SK-MEL-5 (cell line): ENCODE measurements at places on chromosomes 13 and 19. TPM values are rescaled to one million over a fixed set of nuclear protein-coding genes. Genes with fewer than 3 reads are reported as not detected.

- DNase-seq, result no peak
These were observed 24.0 kb downstream of the ZNF564 start for GRCh38 chr19:12527034-12527836.

DNA sequence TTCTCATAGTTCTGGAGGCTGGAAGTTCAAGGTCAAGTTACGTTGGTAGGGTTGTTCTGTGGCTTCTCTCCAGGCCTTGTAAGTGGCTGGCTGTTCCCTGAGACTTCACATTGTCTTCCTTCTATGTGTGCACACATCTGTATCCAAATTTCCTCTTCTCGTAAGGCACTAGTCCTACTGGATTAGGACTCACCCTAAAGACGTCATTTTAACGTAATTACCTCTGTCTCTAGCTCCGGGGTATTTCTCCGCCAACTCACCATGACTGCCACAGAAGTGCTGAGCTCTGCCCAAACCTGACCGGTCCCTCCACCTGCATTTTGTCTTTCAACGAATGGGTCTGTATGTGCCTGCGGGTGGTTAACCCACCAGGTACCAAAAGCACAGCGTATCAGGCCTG is 8.7 kb upstream of the SYDE1 start:
- DNase-seq, result no peak

DNA sequence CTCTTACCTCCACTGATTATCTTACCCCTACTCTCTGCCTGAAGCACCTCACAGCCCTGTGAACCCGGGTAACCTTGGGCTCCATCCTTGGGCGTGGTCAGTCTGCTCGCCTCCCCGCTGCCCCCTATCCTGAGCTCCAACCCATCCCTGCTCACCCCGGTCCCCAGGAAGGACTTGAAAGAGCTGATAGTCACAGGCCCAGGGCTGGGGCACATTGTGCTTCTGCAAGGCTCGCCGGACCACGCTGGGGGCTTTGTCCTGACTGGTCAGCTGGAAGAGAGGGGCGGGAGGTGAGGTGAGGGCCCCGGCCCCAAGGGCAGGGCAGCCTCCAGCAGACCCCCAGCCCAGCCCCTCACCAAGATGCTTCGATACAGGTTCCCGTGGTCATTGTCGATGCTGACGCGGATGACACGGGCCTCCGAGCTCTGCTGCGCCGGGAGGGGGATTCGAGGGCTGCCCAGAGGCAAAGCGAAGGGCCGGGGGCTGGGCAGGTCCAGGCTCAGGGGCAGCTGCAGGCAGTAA is 13.0 kb upstream of the EPOR start:
- DNase-seq, result no peak

- no peak for DNase-seq
These were observed 16.0 kb downstream of the TMEM272 start for GRCh38 chr13:51828730-51829567.

DNA sequence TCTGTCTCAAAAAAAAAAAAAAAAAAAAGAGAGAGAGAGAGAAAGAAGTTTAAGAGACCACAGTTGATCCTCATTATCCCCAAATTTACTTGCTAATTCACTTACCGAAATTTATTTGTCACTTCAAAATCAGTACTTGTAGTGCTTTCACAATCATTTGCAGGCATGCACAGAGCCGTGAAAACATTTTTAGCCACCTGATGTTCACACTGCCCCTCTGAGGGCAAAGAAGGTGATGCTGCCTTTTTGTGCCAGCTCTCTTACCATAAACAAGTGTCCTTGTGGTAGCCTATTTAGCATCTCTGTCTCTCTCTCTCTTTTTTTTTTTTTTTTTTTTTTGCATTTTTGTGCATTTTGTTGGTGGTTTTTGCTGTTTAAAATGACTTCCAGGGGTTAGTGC is 24.1 kb upstream of the CASP14 start:
- peak; percentile 32 for DNase-seq

Gene NCAN
- total RNA-seq, result not detected in 2 replicates

- DNase-seq, result no peak
These were observed 75.2 kb upstream of the MCF2L start for GRCh38 chr13:112893570-112894422.

Gene GZMM
- total RNA-seq, result 0.21 and 1.1 TPM in 2 replicates

GRCh38 chr19:38868551-38868950 is 9.5 kb downstream of the RINL start:
- no peak for DNase-seq

- peak; percentile 52 for DNase-seq
These were observed 671 bp downstream of the ZDHHC20 start for GRCh38 chr13:21458451-21458812.
